ENCODE measurements at places on chromosomes 12 and 14.
A peak's percentile ranks its signal among the peaks of the same experiment; 100 is the strongest.

DNA sequence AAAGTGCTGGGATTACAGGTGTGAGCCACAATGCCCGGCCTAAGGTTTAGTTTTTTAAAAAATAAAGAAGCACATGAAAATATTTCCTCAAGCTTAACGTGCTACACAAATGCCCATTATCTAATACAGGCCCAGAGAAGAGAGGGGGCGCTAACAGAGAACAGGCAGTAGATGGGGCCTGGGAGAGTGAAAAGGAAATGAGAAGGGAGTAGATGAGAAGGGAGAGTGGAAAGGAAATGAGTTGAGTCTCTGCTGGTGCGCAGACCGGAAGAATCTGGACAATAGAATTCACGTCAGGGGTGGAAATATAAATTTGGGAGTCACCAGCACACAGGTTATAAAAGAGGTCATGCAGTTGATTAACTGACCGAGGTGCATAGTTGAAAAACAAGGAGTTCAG, 10.7 kb downstream of the PXN start:
- no peak for DNase-seq

DNA sequence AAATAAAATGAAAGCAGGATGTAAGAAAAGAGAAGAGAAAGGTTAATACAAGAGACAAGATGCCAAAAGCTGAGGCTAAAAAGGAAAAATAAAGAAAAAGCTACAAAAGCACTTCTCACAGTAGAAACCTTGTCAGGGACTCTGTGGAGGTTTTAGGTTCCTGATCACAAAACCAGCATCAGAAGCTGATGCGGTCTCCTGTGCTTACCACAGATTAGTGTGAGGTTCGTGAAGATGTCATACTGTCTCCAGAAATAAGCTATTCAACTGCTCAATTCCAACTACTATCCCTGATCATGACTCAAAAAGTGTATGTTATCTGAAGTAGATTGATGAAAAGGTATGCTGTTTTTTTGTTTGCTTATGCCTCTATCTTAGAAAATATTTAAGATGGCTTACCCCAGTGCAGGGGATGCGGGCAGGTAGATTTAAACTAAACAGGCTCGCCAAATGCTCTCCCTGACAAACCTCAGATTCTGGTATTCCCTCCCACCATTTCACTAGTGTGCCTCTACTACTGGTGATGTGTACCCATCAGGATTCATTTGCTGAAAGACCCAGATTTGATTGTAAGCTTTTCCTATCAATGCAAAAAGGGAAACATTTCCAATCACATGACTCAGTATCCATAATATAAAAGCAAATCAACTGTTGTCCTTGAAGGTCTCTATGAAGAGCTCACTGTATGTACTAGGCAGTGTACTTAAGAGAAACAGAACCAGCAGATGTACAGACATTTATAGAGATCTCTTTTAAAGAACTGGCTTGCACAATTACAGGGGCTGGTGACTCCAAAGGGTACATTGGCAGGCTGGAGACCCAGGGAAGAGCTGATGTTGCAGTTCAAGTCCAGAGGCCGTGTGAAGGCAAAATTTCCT, 169.5 kb upstream of the FOXN3 start:
- peak; percentile 20 for DNase-seq

GRCh38 chr14:67850066-67850830, 30.7 kb downstream of the RAD51B start:
- DNase-seq = no peak

DNA sequence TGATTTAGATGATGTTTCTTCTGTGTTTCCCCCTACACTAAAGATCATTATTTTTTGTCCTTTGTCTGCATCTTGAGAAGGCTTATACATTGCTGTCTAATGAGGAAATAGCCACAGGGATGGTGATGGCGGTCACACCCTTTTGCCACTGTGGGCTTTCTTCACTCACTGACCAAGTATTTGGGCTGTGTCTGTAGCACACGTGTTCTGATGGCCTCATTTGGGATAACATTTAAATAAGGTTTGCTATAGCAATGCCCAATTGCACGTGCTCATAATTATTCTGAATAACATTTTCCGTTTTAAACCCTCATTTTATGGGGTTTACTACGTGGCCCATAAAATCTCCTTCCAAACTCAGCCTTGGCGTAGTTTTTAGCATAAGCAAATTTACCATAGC, 230.3 kb upstream of the PRICKLE1 start:
- no peak for DNase-seq

DNA sequence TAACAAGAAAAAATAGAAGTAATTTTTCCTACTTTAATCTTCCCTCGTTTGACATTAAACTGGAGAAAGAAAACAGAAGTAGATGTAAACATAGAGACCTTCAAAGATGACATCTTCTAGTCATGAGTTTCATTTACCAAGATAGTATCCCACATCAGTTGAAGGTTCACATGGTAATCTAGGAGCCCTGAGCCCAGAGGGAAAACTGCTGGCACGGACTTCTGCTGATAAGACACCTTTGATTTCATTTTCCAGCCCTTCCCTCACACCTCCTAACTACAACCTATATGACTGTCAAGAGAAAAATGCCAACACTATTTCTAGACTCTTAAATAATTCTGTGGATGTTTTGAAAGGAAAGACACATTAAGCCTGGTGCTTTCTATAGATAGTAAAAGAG, 46.0 kb upstream of the CCDC175 start:
- DNase-seq = no peak

DNA sequence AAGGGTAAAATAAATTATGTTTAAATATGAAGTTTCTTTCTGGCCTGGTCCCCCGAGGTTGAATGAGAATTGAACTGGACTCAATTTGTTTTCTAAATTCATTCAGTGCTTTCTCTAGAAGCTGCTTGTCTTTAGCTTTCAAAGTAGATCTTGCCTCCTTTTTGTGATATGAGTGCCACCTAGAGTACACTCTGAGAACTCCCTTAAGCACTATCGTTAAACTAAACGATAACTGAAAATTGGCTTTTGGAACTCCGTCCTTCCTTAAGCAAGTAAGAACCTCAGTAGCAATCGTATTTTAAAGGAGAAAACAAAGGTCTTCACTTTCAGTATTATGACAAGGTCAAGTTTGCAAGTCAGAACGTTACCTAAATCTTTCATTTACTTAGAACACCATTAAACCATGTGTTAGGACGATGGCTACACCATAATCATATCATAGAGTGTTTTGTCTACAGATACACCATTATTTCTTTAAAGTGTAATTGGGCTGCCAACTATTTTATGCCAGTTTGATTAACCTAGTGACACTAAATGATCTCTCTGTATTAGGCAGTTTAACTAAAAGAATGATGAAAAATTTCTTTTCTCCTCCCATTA, 364.8 kb downstream of the SNAPC1 start:
- no peak for DNase-seq

- no peak for DNase-seq
Observed at GRCh38 chr14:95850429-95850828, 26.2 kb upstream of the TUNAR start.

DNA sequence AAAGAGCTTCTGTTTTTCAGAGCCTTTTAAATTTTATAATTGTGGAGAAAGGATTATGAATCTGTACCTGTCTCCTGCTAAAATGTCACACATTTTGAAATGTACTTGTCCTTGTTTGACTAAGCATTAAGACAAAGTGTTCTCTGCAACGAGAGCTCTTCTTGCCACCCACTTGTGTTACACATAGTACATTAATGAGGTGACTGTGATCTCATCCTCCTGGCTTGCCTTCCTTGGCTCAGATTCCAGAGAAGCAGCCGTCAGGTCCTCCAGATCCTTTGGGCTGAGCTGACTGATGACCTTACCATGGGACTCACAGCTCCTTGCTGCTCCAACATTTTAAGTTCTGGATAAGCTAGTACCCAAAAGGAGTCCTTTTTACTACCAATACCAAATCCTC, 81.4 kb downstream of the BBS10 start:
- no peak for DNase-seq

DNA sequence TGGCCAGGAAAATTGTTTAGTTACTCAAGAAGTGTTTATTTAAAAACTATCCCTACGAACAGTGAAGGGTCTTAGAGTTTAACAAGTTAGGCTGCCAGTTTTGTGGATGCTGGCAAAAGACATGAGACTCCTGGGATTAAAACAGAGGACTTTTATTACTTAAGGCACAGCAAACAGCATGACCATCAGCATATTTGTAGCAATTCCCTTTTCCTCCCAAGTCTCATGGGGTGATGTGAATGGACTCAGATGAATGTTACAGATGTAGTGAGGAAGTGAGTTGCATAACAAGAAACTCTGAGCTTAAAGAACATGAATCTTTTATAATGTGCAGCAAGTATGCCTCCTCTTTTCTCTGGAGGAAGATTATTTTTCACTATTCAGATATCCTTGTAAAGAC, 695.8 kb downstream of the RPS29 start:
- no peak for DNase-seq

- DNase-seq = no peak
Observed at GRCh38 chr12:45050751-45051571, at the start of gene DBX2. TSS of gene DBX2 (minus strand) at chr12:45051099. CDS start at chr12:45050927, 172 bp downstream.
